ENCODE measurements at places on chromosomes 11 and 22. TPM values are rescaled to one million over a fixed set of nuclear protein-coding genes. Genes with fewer than 3 reads are reported as not detected.

GRCh38 chr11:121904148-121904547, 211.9 kb downstream of the BLID start:
- DNase-seq, result no peak

DNA sequence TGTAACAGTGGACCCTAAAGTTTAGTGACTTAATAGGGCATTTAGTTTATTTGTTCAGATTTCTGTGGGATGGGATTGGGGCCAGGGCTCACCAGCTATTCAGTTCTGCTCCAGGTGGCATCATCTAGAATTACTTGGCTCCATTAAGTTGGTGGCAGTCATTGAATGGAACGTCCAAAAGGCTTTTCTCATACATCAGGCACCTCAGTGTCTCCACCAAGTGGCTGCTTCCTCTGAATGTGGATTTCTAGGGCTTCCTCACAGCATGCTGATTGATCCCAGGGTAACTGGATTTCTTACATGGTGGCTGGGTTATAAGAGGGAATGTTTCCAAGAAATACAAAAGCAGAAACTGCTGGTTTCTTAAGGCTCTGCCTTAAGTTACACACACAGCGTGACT, 34.7 kb downstream of the USP47 start:
- DNase-seq, result no peak

DNA sequence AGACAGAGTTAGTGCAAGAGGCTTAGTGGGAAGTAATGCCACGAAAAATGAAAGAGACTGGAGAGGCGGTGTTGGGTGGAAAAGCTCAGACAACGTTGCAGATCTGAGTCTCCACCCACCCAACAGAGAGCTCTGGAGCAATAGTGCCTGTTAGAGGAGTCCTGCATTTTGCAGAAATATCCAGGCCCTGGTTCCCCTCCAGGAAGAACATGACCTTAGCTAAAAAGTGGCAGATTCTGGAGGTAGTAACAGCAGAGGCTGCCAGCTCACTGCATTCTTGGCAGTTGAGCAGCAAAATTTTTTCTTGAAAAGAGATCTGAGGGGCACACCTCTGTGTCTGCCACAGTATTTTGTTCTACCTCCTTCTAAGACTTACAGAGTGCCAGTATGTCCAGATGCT, 27.7 kb upstream of the BIRC3 start:
- no peak for DNase-seq

Gene TSGA10IP
- not detected for total RNA-seq

Gene CASP12
- total RNA-seq, result not detected

- no peak for DNase-seq
Observed at GRCh38 chr11:35151241-35151640, 12.3 kb downstream of the CD44 start.

GRCh38 chr11:83545494-83546260, 259.5 kb upstream of the CCDC90B start:
- no peak for DNase-seq

GRCh38 chr11:134459246-134460061, 47.4 kb upstream of the B3GAT1 start:
- no peak for DNase-seq
